HuH-7 (cell line): ENCODE measurements at places on chromosomes 4 and X.

DNA sequence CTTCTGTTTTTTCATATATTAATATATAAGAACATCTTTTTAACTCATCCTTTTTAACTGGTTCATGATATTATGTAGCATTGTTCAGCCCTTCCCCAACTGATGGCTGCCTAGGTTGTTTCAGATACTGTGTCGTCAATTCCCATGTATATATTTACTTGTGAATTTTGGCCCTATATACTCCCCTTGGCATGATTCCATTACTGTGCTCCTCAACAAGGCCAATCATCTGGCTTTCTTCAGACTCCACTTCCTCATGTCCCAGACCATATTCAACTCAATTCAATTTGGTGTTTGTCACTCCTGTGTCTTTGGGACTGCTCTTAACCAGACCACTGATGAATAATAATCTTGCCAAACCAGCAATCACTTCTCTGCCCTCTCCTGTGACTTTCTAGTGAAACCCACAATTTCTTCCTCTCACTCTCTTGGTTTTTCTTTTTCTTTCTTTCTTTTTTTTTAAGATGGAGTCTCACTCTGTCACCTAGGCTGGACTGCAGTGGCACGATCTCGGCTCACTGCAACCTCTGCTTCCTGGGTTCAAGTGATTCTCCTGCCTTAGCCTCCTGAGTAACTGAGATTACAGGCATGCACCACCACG is 2.7 kb upstream of the WDR45 start:
- DNase-seq: no peak

GRCh38 chrX:130114141-130114588 is 3.9 kb upstream of the ELF4 start:
- DNase-seq: no peak

GRCh38 chr4:104592183-104592582 is 97.5 kb upstream of the CXXC4 start:
- DNase-seq: no peak

- no peak for DNase-seq
These were observed 127.1 kb downstream of the CHIC2 start for GRCh38 chr4:53937327-53937726.

GRCh38 chr4:113659127-113659526 is 102.4 kb downstream of the CAMK2D start:
- DNase-seq: no peak

DNA sequence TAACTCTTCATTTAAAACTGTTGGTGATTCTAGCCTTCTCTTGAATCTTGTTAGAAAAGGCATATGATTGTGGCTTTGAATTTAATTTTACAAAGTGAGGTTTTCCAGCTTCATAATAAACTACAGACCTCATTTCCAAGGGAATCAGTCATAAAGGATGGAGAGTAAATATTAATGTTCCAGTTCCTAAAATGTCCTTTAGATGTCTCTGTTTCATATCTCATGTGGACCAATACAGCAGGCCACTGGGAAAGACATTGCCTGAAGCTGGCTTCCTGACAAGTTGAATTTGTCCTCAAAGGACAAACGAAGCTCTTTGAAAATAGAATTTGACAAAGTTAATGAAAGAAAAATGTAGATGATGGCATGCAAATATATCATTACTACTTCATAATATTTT is 125.4 kb downstream of the ZNF330 start:
- peak; percentile 17 for DNase-seq

GRCh38 chr4:110516106-110516922 is 40.4 kb downstream of the ENPEP start:
- peak; percentile 41 for DNase-seq

GRCh38 chrX:17854069-17854468 is 7.0 kb downstream of the RAI2 start:
- DNase-seq: no peak

DNA sequence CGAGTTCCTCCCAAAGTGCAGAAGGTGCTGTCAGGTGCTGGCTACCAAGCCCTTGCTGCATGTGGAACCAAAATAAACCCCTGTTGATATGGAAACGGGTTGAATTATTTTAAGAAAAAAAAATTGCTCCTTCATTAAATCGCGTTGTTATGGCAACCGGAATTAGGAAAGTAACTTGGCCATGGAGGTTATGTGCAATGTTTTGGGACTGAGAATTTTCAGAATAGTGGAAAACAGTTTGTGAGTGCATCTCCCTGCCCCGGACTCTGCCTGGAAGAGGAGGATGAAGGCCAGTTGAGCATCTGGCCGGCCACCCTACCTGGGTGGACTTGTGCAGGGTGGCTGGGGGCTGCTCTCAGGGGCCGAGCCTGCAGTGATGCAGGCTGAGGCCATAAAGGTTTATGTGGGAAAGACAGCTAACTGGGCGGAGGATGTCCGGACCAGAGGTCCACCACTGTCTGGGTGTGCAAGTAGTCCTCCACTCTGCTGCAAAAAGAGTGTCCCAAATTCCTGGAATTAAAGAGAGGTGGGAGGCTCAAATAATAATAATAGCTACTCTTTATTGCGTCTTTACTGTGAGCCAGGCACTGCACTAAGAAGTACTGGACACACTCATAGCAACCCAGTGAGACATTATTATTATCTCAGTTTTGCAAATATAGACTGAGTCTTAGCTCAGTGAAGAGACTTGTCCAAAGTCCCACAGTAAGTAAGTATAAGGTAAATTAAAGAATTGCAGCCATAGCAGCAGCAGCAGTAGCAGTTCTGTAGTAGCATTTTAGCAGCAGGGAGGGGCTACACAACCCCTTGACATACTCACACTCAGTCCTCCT is 20.6 kb downstream of the RTL5 start:
- DNase-seq: no peak

- no peak for DNase-seq
These were observed 32.8 kb downstream of the ELOVL6 start for GRCh38 chr4:110165382-110166286.

- no peak for DNase-seq
These were observed 4.2 kb upstream of the ARSD start for GRCh38 chrX:2933125-2933900.

GRCh38 chr4:113832803-113833202 is 71.3 kb upstream of the CAMK2D start:
- DNase-seq: no peak

DNA sequence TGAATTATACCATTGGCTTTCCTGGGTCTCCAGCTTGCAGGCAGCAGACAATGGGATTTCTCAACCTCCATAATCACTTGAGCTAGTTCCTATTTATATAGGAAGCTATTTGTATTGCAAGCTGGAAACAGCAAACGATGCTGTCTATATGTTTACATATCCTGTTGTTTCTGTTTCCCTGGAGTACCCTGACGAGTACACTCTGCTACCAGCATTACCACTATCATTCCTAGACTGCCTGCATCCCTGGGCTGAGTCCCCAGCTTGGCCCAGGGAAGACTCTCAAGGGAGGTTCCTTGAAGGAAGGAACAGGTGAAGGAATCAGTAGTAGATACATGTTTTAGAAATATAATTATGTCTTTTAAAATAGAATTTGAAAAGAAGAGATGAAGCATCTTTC is 81.4 kb downstream of the EVC2 start:
- no peak for DNase-seq

- DNase-seq: no peak
These were observed 370.9 kb upstream of the SMIM31 start for GRCh38 chr4:164383058-164383357.

- peak; percentile 65 for DNase-seq
These were observed 11.6 kb downstream of the PDZD4 start for GRCh38 chrX:153818571-153819383.

DNA sequence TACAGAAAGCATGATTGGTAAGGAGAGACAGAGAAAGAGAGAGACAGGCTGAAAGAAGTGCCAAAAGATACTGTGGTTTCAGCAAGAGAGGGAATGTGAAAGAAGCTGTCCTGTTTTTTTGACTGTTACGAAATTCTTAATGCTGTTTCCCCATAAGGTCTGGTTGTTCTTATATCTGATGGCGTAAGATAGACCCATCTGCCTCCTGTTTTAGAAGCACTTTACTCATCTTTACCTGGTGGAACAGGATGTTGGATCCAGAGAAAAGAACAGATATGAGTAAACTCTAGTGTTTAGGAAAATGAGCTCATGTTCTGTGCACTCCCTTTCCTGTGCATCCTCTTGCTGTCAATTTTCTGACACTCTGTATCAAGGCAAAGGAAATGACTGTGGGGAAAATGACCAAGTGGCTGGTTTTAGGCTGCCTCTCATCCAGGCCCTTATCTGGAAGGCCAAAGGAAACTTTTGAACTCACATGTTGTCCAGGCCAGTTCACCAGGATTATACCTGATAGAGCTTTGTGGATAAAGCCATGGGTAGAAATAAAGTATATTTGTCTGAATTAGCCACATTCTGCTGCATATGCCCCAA is 311.7 kb upstream of the HTR2C start:
- DNase-seq: no peak

DNA sequence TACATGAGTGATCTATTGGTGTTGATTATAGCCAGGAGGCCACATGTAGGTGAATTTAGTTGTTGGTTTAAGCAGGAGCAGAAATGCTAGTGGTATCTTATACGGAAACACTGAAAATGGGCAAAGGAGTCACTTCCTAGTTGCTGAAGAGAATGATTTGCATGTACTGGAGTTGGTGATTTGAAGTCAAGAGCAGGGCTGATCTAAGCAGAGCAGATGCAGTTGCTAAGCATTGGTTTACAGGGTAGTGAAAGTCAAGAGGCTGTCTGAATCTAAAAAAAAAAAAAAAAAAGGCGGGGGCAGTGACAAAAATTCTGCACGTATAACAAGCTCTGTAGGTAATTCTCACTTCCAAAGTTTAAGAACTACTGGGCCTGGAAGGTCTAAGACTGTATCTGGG is 90.4 kb upstream of the HPRT1 start:
- no peak for DNase-seq

DNA sequence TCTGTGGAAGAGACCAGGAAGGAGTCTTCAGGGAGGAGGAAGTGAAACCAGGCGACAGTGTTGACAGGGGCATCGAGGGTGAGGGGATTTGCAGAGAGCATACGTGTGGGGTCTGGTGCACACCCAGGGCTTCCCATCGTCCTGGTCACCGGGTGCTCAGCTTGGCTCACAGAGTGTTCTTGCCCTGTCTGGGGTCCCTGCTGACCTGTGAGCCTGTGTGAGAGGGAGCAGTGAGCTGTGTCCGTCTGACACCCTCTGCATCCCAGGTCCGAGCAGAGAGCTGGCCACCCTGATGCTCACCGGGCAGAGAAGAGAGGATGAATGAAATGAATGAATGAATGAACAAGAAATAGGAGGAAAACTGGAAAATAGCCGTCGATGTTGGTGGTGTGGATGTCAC is 46.5 kb downstream of the CPZ start:
- no peak for DNase-seq

GRCh38 chr4:47413521-47413920 is 50.0 kb downstream of the COMMD8 start:
- DNase-seq: no peak

GRCh38 chr4:105544520-105545286 is 7.7 kb upstream of the ARHGEF38 start:
- no peak for DNase-seq

DNA sequence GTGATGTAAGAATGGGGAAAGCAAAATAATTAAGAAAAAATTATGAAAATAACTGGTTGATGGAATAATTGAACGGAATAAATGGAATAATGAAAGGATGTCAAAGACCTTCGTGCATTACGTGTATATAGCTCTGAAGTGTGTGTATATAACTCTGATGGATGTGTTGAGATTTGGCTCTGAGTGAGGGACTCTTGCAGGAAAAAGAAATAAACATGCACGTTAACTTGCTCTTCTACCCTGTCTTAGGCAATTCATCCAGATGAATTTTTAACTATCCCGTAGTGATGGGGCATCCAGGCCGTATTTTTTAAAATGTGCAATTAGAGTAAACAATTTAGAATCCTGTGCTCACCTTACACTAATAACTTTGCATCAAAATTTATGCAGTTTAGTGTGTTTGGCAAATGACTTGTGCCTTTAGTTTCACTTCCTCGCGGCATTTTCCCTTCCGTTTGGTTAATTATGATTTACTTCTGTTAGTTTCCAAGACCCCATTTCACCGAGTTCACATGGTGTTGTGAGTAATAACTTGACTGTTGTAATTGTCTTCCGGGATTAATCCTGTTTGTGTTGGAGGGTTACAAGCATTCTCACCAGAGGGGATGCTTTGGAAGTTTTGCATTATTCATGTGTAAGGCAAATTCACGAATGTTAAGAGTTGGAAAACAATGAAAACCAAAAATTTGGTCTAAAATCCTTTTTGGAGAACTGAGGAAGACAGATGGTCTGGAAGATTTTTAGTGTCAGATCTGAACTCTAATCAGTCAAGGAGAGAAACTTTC is 256.5 kb upstream of the FAT1 start:
- no peak for DNase-seq

- DNase-seq: no peak
These were observed 513.7 kb downstream of the TLL1 start for GRCh38 chr4:166386491-166387360.

- no peak for DNase-seq
These were observed 35.3 kb upstream of the SCRG1 start for GRCh38 chr4:173434231-173434630.

GRCh38 chr4:169269916-169270809 is 593 bp downstream of the SH3RF1 start:
- peak; percentile 63 for DNase-seq

DNA sequence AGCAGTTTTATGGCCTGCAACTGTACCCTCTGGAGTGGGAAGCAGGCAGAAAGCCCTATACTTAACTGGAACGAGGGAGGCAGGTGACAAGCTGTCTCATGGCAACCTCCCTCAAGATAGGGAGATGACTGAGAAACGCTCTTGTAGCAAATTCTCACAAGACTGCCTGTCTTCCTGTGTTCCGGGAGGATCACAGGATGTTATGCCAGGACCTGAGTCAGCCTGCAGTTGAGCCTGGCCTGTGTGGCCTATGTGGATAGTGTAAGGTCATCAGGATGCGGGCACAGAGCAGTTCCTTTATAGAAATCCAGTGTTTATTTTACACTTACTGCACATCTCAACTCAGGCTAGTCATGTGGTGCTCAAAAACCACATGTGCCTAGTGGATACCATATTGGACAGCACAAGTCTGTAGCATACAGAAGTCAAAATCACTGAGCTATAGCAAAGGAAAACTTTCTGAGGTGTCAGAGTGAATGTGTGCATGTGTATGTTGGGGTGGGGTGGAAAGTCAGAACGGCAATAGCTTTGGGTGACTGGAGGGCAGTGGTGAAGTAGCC is 25.2 kb downstream of the TAF7L start:
- no peak for DNase-seq

GRCh38 chr4:91220315-91220714 is 1083.5 kb upstream of the GRID2 start:
- no peak for DNase-seq

DNA sequence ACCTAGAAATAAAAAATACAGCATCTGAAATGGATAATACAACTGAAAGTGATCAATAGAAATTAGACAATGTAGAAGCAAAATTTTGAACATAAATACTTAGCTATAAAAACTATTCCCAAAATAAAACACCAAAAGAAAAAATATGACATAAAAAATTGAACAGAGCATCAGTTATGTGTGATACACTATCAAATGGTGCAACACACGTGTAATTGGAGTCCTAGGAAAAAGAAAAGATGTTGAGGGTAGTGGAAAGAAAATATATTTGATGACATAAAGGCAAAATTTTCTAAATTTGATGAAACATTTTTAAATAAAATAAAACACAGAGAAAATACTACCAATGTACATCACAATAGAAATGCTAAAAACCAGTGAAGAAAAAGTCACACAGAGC is 63.1 kb downstream of the NPY2R start:
- DNase-seq: no peak

- DNase-seq: no peak
These were observed 2.1 kb downstream of the CNGA2 start for GRCh38 chrX:151736685-151737084.
